ENCODE measurements at places on chromosomes 7 and 10.

DNA sequence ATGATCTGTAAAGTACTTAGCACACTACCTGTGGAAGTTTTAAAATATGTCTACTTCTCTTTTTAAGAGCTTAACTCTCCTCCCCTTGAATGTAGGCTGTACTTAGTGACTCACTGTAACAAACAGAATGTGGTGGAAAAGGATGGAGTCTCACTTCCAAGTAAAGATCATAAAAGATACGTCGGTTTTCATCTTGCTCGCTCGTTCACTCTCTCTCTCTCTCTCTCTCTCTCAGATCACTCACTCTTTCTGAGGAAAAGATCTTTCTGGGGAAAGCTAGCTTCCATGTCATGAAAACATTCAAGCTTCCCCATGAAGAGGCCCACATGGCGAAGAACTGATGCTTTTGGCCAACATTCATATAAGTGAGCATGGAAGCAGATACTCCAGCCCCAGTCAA lies 5.5 kb downstream of the CHUK start:
- DNase-seq = no peak

GRCh38 chr10:128390596-128390995 lies 264.4 kb upstream of the MKI67 start:
- DNase-seq = no peak

GRCh38 chr10:6536102-6536501 lies 44.0 kb downstream of the PRKCQ start:
- DNase-seq = no peak

DNA sequence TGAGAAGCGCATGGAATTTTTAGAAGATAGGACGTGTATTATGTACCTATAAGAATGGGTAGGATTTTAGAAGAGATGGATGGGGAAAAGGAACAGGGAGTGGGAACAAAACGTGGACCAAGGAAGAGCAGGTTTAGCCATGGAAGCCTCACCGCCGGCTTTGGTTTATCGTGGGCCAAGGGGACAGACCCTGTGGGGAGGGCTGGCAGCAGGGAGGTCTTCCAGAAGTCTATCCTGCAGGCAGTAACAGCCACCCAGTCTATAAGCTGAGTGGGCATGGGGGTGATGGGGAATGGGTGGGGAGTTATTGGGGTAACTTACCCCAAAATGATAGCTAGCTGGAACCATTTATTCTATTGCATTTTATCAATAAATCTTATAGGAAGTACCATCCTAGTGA lies 44.9 kb downstream of the IKZF1 start:
- DNase-seq = no peak

DNA sequence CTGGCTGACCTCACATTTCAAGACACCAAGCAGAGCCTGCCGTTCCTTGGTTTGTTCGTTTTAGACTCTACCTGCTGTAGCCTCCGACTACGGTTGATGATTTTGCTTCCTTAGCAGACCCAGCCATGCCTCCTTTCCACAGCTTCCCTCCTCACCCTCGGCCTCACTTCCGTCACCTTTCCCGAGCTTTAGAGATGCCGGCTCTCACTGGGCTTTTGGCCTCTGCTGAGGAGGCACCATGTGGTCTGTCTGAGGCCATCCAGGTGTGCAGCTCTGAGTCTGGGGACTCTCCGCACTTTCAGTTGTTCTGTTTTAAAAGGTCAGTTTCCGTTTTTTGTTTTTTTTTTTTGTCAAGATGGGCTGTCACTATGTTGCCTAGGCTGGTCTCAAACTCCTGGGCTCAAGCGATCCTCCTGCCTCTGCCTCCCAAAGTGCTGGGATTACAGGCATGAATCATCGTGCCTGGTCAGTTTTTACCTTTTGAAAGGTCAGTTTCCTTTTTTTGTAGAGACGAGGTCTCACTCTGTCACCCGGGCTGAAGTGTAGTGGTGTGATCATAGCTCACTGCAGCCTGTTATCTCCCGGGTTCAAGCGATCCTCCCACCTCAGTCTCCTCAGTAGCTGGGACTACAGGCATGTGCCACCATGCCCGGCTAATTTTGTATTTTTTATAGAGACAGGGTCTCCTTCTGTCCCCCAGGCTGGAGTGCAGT lies 11.7 kb downstream of the ORAI2 start:
- DNase-seq = no peak

DNA sequence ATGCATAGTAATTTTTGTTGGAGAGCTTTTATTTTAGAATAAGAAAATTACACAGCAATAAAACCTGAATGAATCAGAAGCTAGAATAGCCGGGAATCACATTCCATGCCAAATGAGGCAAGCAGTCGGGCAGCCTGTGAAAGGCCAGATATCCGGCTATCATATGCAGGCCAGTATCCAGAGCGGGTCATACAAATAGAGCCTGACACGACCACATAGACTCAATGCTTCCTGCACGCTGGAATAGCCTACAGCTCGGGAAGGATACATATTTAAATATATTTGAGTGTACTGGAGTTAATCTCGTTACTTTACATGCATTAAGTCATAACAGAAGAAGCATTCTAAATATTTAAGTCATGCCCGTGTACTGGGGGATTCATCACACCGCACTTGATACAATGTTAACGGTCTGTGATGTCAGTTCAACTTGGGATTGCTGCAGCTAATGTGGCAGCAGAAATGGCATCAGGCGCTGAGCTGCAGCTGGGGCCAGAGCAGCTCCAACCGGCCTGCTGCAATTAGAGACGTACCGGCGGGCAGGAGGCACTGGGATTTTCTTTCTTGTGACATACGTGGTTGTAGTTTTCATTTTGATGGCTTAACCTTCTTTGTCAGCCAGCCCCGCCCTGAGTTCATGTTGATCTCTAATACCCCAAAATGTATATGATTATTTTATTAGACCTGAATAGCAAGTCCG lies 112.0 kb downstream of the EBF3 start:
- DNase-seq = no peak

DNA sequence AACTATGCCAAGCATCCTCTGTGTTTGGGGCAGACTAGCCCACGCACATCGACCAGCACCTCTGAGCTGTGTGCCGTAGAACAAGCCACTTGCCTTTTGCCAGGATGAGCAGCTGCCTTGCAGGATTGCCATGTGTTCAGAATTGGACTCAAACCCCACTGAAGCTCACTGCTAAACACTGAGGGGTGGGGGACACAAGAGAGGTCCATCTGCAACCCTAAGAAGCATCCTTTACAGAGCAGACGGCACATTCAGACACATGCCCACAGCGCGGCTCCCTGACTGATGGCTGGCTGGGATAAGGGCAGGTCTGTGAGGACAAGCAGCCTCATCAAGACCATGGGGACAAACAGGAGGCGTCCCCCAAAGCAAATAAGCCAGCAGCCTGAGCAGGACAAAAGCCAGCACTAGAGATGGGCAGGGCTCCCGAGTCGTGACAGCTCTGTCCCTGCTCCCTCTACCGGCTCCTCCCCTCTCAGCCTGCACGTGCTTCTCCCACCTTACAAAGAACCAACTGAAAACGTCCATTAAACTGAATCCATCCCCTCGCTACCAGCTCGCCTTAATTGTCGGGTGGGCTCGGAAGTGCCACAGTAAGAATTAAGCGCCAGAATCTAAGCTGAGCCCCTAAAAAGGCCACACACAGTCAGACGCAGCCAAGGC lies 114.2 kb downstream of the PRKAG2 start:
- DNase-seq = no peak

DNA sequence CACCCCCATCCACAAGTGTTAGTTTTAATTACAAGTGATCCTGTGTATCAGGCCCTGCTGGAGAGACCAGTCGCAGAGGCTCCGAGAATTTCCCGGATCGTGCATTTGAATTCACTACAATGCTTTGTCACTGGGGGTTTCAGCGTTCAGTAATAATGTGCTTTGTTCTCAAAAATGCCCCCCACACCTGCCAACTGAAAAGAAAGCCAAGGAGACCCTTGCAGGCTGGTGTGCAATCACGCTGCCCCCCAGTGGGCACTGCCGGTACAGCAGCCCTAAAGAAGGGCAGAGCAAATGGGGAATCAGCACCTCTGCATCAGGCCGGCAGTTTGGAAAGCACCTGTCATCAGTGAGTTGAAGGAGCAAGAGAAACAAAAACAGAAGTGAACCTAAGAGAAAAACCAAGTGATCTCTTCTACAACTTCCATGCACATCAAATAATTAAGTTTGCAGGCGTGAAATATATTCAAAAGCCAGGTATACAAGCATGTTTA lies 177.6 kb downstream of the PARD3 start:
- DNase-seq = peak; percentile 67

- DNase-seq = no peak
These were observed 124.2 kb upstream of the SEM1 start for GRCh38 chr7:96833676-96834453.

DNA sequence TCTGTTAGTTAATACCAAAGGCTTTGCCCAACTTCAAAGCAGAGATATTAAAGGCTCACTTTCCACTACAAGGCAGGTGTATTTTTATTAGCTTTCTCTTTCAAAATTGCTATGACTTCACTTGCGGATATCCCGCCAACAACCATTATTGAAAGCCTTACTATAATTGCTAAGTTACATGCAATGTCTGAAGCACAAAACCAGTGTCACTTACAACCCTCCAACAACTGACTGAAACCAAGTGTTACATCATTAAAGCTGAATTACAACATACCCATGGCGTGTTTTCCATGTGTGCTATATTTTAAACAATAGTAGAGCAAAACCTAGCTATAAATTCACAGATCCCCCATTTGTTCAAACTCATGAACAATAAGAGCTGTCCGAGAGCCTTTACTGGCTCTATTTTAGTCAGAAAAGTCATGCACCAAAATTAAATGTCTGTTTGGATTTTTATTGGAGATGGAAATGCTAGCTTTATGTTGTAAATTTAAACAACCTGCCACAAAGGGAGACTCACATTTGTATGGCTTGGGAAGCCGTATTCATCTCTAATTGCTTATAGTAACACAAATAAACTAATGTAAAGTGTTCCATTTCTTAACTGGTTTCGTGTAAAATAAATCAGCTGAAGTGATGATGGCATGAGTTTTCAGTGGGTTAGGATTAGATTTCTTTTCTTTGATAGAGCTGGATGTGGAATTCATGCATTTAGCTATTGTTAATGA lies 227.1 kb downstream of the AGMO start:
- no peak for DNase-seq

- no peak for DNase-seq
These were observed 51.4 kb downstream of the NPS start for GRCh38 chr10:127600479-127600878.

GRCh38 chr10:66714741-66715140 lies 211.1 kb upstream of the LRRTM3 start:
- no peak for DNase-seq

- no peak for DNase-seq
These were observed 8.7 kb upstream of the OGA start for GRCh38 chr10:101826852-101827434.

DNA sequence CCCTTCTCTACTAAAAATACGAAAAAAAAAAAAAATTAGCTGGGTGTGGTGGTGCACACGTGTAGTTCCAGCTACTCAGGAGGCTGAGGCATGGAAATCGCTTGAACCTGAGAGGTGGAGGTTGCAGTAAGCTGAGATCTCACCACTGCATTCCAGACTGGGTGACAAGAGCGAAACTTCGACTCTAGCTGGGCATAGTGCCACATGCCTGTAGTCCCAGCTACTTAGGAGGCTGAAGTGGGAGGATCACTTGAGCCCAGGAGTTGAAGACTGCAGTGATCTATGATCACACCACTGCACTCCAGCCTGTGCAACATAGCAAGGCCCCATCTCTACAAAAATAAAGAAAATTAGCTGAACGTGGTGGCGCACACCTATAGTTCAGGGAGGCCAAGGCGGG lies 1.2 kb upstream of the SPACDR start:
- DNase-seq = no peak

DNA sequence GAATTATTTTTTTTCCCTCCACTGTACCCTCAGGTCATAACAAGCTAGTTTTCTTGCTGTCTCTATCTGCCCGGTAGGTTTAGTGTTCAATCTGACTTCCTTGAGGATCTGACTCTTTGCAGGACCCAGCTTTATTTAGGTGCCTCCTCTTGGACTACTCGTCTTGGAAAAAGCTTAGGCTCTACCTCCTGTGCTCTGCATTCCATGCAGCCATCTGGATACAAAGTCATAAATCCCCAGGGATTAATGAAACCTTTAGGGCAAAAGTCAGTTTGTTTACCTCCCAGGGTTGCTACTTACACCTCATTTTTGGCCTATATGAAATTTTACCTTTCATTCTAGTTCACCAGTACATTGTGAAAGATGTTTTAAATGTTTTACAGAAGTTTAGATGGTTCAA lies 8.0 kb downstream of the STAG3 start:
- no peak for DNase-seq

- no peak for DNase-seq
These were observed 209.0 kb downstream of the ACTR3B start for GRCh38 chr7:152968514-152968913.

- DNase-seq = no peak
These were observed 61.2 kb downstream of the INHBA start for GRCh38 chr7:41641665-41642014.

GRCh38 chr10:130028465-130028819 lies 64.4 kb upstream of the EBF3 start:
- DNase-seq = no peak

- DNase-seq = no peak
These were observed 49.5 kb upstream of the TMEM140 start for GRCh38 chr7:135098391-135098790.
